ENCODE measurements at places on chromosomes 3 and 15. TPM values are rescaled to one million over a fixed set of nuclear protein-coding genes. Genes with fewer than 3 reads are reported as not detected.

GP5 gene
- total RNA-seq = not detected

HRH1 gene
- 10.2 TPM for total RNA-seq

ADAMTSL3 gene
- total RNA-seq = 0.25 TPM

DNAH12 gene
- total RNA-seq = 0.02 TPM

KLHL40 gene
- total RNA-seq = not detected

HHATL gene
- total RNA-seq = not detected

FEZF2 gene
- total RNA-seq = not detected

RAD51 gene
- 21.3 TPM for total RNA-seq
